ENCODE measurements at places on chromosomes 7 and 10. TPM values are rescaled to one million over a fixed set of nuclear protein-coding genes. Genes with fewer than 3 reads are reported as not detected.

The HEPACAM2 gene
- not detected for total RNA-seq

The SPDYE6 gene
- total RNA-seq: not detected

The ABCA13 gene
- total RNA-seq: 0.06 TPM

The ATXN7L1 gene
- 0.71 TPM for total RNA-seq

DNA sequence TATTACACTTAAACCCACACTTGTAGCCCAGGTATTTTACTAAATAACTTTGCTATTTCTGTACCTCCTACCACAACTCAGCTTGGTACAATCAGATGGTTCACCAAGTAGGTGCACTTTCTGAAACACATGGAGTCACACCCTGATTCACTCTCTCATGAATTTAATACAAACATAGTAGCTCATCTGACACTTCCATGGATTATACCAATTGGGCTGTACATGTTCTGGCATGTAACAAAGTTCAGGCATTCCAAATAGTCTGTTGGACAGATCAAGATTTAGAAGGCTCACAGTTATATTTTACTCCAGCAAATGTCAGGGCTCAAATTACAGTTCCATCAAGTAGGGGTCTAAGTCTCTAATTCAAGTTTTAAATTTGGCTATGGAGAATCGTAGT lies 62.2 kb upstream of the RNF148 start:
- no peak for DNase-seq

- no peak for DNase-seq
Measured at GRCh38 chr7:127978421-127978820, 52.8 kb downstream of the LRRC4 start.

- DNase-seq: no peak
Measured at GRCh38 chr10:45471531-45472310, 97.7 kb downstream of the ALOX5 start.

- no peak for DNase-seq
Measured at GRCh38 chr7:7761340-7761973, 43.0 kb upstream of the RPA3 start.

Measured in Daoy (cell line).